ENCODE measurements at places on chromosomes 16 and 17. TPM values are rescaled to one million over a fixed set of nuclear protein-coding genes. Genes with fewer than 3 reads are reported as not detected.

CAPN15 gene
- total RNA-seq, result 89.3 TPM

LRRC75A gene
- 22.9 TPM for total RNA-seq

PPY gene
- not detected for total RNA-seq

CAVIN1 gene
- 24.6 TPM for total RNA-seq

IL4R gene
- total RNA-seq, result 22.4 TPM

ANKRD40CL gene
- not detected for total RNA-seq

GAS7 gene
- total RNA-seq, result 13.9 TPM

ADORA2B gene
- total RNA-seq, result 5.1 TPM

UNC45B gene
- 0.16 TPM for total RNA-seq

- no peaks in the 10 kb centered on the region for H3K27me3 ChIP-seq
- peak; percentile 62 for DNase-seq
- peak overlapping the region; percentile 87 for H3K4me3 ChIP-seq
- peaks cover 20% of the 10 kb centered on the region for H3K4me1 ChIP-seq
- peak overlapping the region; percentile 90 for H3K27ac ChIP-seq
- H3K36me3 ChIP-seq, result peaks cover 8% of the 10 kb centered on the region
Observed at GRCh38 chr17:19003543-19004420, 782 bp downstream of the FAM83G start.

DNA sequence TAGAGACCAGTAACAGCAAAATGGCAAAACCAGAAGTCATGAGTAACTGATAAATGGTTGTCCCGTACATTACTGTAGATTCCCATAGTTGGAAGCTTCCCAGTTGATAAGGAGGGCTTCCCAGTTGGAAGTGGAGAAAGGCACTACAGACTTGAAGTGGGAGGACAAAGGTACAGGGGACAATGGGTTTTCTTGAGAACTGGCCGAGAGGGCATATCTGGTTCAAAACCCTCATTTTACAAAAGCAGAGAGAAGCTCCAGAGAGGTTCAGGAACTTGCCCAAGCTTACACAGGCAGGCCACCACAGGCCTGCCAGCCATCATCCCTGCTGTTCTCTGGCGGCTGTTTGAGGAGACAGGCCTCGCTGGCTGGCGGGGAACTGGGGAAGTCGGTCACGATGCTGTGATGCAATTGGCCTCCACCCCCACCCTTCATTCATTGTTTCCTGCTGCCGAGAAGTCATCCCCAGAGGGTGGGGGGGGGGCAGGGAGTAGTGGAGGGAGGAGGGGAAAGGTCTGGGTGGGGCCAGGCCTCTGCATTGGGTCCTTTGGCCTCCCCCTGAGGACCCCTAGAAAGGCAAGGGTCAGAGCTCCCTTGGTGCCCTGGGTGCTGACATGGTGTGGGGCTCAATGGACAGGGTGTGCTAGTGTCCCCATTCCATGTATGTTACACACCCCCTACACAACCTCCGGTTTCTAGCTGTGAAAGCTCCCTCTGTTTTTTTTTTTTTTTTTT lies 3.0 kb downstream of the UBALD2 start:
- DNase-seq, result no peak
- H3K36me3 ChIP-seq, result peaks cover 7% of the 10 kb centered on the region
- H3K4me1 ChIP-seq, result peaks cover 39% of the 10 kb centered on the region
- H3K4me3 ChIP-seq, result peak overlapping the region; percentile 27
- no peaks in the 10 kb centered on the region for H3K27me3 ChIP-seq
- H3K27ac ChIP-seq, result peak overlapping the region; percentile 85

DNA sequence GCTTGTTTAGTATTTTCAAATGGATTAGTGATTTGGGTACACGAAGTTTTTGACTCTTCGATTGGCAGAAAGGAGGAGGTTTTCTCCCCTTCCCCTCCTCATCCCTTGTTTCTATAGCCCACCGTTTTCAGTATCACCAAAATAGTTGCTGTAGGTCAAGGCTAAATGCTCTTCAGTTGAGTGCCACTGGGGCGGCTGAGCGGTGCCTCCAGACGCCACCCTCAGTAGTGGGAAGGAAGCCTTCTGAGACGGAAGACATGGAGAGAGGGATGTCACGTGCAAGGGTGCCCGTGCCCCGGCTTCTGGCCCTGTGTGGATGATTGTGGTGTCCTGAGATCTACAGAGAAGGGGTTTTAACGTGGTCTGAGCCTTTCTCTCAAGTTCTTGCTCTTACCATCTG lies 39.7 kb upstream of the CRISPLD2 start:
- no peak overlapping the region for H3K4me3 ChIP-seq
- no peaks in the 10 kb centered on the region for H3K27me3 ChIP-seq
- 0 out of 2 replicates have a peak, but pooled peaks cover 3% of the 10 kb centered on the region for H3K4me1 ChIP-seq

- peak; percentile 90 for DNase-seq
- H3K36me3 ChIP-seq, result peaks cover 27% of the 10 kb centered on the region
- H3K27ac ChIP-seq, result no peak overlapping the region
- H3K27me3 ChIP-seq, result peaks cover 4% of the 10 kb centered on the region
Observed at GRCh38 chr16:87076950-87077749, 240.0 kb downstream of the C16orf95 start.

- no peaks in the 10 kb centered on the region for H3K36me3 ChIP-seq
- peaks cover 27% of the 10 kb centered on the region for H3K4me1 ChIP-seq
- peak overlapping the region; percentile 81 for H3K27ac ChIP-seq
- no peaks in the 10 kb centered on the region for H3K27me3 ChIP-seq
- DNase-seq, result no peak
- H3K4me3 ChIP-seq, result no peak overlapping the region
Observed at GRCh38 chr16:80671281-80671849, 130.6 kb downstream of the DYNLRB2 start.

- no peak for DNase-seq
- H3K27me3 ChIP-seq, result no peaks in the 10 kb centered on the region
- H3K36me3 ChIP-seq, result no peaks in the 10 kb centered on the region
- no peaks in the 10 kb centered on the region for H3K4me1 ChIP-seq
- no peak overlapping the region for H3K4me3 ChIP-seq
- no peak overlapping the region for H3K27ac ChIP-seq
Observed at GRCh38 chr17:6677158-6677831, 25.7 kb downstream of the C17orf100 start.

DNA sequence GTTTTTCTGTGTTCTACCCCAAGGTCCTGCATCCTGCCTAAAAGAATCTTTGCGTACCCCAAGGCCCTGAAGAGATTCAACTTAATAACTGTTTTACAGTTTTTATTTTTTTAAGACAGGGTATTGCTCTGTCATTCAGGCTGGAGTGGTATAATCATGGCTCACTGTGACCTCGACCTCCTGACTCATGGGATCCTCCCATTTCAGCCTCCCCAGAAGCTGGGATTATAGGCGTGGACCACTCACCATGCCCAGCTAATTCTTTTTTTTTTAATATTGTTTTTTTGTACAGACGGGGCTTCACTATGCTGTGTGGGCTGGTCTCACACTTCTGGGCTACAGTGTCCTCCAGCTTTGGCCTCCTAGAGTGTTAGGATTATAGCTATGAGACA lies 9.3 kb upstream of the FAAP100 start:
- no peak overlapping the region for H3K27ac ChIP-seq
- peaks cover 46% of the 10 kb centered on the region for H3K36me3 ChIP-seq
- DNase-seq, result no peak
- no peaks in the 10 kb centered on the region for H3K27me3 ChIP-seq
- H3K4me1 ChIP-seq, result no peaks in the 10 kb centered on the region
- no peak overlapping the region for H3K4me3 ChIP-seq

DNA sequence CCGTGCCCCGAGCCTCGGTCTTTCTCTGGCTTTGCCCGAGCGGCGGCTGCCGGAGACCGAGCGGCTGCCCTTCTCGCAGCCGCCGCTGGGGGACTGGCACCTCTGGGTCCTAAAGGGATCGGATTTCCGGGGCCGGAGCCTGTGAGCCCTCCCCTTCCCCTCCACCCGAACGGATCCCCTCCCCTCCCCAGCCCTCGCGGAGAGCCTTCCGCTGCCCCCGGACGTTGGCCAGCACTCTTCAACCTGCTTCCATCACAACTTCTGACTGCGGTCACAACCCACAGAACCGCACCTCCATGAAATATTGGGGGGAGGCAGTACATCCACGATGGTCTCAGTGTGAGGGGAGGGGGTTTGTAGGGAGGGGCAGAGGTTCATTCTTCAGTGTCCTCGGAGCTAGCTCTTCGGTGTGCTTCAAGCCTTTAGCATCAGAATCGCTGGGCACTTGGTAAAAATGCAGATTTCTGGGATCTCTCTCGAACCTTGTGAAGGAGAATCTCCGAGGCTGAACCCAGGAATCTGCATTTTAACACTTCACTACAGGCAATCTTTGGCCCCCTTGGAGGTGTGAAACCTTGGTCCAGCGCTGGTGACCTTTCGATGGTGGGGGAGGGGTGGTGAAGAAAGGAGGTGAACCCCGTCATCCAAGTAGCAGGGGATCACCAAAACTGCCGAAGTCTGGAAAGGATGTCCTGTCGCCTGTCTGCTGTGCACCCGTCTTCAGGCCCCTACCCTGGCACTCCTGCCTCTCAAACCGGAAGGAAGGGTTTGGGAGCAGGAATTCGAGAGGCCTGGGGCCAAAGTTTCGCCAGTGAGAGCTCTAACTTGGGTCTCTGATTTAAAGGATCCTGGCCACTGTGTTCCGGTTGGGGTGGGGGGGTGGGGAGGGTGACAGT lies 812 bp upstream of the PPP1R9B start:
- peaks cover 19% of the 10 kb centered on the region for H3K27me3 ChIP-seq
- H3K4me3 ChIP-seq, result peak overlapping the region; percentile 75
- peaks cover 38% of the 10 kb centered on the region for H3K4me1 ChIP-seq
- peak overlapping the region; percentile 95 for H3K27ac ChIP-seq
- peak; percentile 92 for DNase-seq
- H3K36me3 ChIP-seq, result no peaks in the 10 kb centered on the region

- no peak for DNase-seq
- no peak overlapping the region for H3K27ac ChIP-seq
- no peak overlapping the region for H3K4me3 ChIP-seq
- H3K4me1 ChIP-seq, result no peaks in the 10 kb centered on the region
- H3K27me3 ChIP-seq, result no peaks in the 10 kb centered on the region
Observed at GRCh38 chr17:81543339-81543675, 8.8 kb downstream of the FAAP100 start.

DNA sequence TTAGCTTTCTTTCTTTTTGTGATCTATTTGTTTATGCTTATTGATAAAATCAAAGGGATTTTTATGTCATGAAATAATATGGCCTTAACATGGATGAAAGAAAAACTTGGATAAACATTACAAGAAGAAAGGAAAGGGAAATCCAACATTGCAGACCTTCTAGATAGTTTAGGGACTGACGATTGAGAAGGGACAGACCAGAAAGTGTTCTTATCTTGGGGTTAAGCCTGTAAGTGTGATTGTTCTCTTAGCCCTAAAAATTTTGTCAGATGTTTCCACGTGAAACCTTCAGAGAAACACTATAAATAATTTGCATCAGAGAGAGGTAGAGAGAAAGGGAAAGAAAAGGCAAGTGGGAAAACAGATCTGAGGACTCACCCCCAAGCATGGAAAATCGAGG lies 157.2 kb upstream of the AXIN2 start:
- DNase-seq, result no peak
- H3K27me3 ChIP-seq, result no peaks in the 10 kb centered on the region

DNA sequence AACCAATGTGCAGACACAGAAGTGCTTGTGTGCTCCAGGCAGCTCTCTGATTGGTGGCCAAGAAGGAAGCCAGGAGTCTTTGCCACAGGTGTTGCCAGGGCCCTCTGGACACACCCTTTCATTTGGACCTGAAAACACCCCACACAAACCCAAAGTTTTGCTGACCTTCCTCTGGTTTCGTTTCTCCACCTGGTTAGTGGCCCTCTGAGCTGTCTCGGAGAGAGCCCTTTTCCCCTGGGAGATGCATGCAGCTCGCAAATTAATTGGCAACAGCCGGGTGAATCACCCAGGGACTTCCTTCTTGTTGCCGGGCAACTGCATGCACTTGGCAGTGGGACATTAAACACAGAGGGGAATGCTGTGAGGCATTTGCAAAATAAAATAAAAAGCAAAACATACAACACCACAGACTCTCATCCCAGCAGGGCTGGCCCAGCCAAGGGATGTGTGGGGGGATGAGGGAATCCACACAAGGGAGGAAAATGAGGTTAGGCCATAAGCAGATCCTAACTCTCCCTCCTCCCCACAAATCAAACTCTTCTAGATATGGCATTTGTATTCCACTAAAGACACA lies 286.6 kb downstream of the SOX9 start:
- H3K27ac ChIP-seq, result no peak overlapping the region
- peaks cover 17% of the 10 kb centered on the region for H3K4me1 ChIP-seq
- H3K27me3 ChIP-seq, result peaks cover 86% of the 10 kb centered on the region

DNA sequence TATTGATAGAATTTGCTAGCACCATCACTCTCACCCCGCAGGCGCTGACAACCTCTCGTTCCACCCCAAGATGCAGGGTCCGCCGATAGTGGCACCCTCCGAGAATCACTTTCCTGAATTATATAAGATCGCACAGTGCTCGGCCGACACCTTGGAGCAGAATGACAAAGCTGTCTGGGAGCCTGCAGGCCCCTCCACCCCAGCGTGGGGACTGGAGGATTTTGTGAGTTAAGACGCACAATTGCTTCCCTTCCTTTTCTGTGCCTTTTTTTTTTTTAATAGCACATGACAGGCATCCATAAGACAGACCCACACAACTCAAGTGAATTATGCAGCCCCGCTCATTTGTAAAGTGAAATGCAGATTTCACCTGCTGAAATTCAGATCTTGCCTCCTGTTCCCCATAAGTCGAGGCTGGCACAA lies 155.3 kb downstream of the C16orf78 start:
- DNase-seq, result no peak
- H3K27me3 ChIP-seq, result no peaks in the 10 kb centered on the region
- peaks cover 49% of the 10 kb centered on the region for H3K4me1 ChIP-seq
- no peak overlapping the region for H3K4me3 ChIP-seq
- H3K27ac ChIP-seq, result no peak overlapping the region

GRCh38 chr17:34542700-34543336 lies 36.6 kb upstream of the TMEM132E start:
- H3K4me3 ChIP-seq, result no peak overlapping the region
- H3K27me3 ChIP-seq, result peaks cover 14% of the 10 kb centered on the region
- no peaks in the 10 kb centered on the region for H3K36me3 ChIP-seq
- H3K4me1 ChIP-seq, result peaks cover 5% of the 10 kb centered on the region
- H3K27ac ChIP-seq, result no peak overlapping the region

DNA sequence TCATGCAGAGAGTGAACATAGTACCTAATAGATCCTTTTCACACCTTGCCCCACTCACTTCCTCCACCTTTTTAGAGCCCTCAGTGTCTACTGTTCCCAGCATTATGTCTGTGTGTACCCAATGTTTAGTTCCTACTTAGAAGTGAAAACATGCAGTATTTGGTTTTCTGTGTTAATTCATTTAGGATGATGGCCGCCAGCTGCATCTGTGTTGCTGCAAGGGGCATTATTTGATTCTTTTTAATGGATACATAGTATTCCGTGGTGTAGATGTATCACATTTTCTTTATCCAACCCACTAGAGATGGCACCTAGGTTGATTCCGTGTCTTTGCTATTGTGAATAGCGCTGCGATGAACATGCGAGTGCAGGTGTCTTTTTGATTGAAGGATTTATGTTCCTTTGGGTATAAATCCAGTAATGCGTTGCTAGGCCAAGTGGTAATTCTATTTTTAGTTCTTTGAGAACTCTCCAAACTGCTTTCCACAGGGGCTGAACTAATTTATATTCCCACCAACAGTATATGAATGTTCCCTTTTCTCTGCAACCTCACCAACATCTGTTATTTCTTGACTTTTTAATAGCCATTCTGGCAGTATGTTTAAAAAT lies 47.1 kb downstream of the HLF start:
- no peaks in the 10 kb centered on the region for H3K36me3 ChIP-seq
- H3K4me1 ChIP-seq, result peaks cover 9% of the 10 kb centered on the region
- H3K27me3 ChIP-seq, result no peaks in the 10 kb centered on the region
- DNase-seq, result no peak

- DNase-seq, result no peak
- no peak overlapping the region for H3K27ac ChIP-seq
- H3K4me3 ChIP-seq, result no peak overlapping the region
- no peaks in the 10 kb centered on the region for H3K27me3 ChIP-seq
Observed at GRCh38 chr17:82082456-82082855, 15.6 kb downstream of the FASN start.

Measured in WTC11 (cell line).